Mesothelial cell of epicardium (in vitro differentiated cells): ENCODE measurements at places on chromosomes 7 and 10. TPM values are rescaled to one million over a fixed set of nuclear protein-coding genes. Genes with fewer than 3 reads are reported as not detected.

Gene RAMP3
- not detected in 3 replicates for total RNA-seq

Gene GNAT3
- total RNA-seq = not detected in 3 replicates

Gene TECTB
- total RNA-seq = not detected in 3 replicates

Gene OR9A2
- 0.29 to 0.42 TPM (median 0.33 TPM) in 3 replicates for total RNA-seq

Gene IGF2BP3
- 84.3 to 91.3 TPM (median 89.1 TPM) in 3 replicates for total RNA-seq

Gene MYH16
- 0.09 TPM in 1 of 3 replicates, not detected in the others for total RNA-seq

Gene GHRHR
- 1.6 TPM in 1 of 3 replicates, not detected in the others for total RNA-seq

Gene ST8SIA6
- 1.4 to 1.7 TPM (median 1.4 TPM) in 3 replicates for total RNA-seq

Gene LRRD1
- total RNA-seq = 0.42 to 0.51 TPM (median 0.50 TPM) in 3 replicates

Gene GPR141
- total RNA-seq = 0.49 to 1.0 TPM (median 0.59 TPM) in 3 replicates

Gene INMT
- 3.3 to 4.3 TPM (median 3.4 TPM) in 3 replicates for total RNA-seq

Gene C10orf90
- not detected in 3 replicates for total RNA-seq

Gene TMEM139
- total RNA-seq = 6.1 to 10.1 TPM (median 7.9 TPM) in 3 replicates

Gene FKBP6
- total RNA-seq = not detected in 3 replicates

Gene FAM13C
- 6.7 to 7.3 TPM (median 6.8 TPM) in 3 replicates for total RNA-seq

Gene GATA3
- 59.6 to 67.4 TPM (median 63.6 TPM) in 3 replicates for total RNA-seq

Gene OR13A1
- total RNA-seq = 0.13 to 0.35 TPM (median 0.16 TPM) in 3 replicates

Gene SFTPA1
- total RNA-seq = not detected in 3 replicates

Gene SEMA3A
- total RNA-seq = 43.4 to 50.4 TPM (median 44.4 TPM) in 3 replicates

Gene ADAM22
- 4.3 to 6.3 TPM (median 4.7 TPM) in 3 replicates for total RNA-seq

Gene TRPV6
- 4.2 to 5.7 TPM (median 5.6 TPM) in 3 replicates for total RNA-seq

Gene TRIL
- 11.9 to 14.2 TPM (median 13.4 TPM) in 3 replicates for total RNA-seq

Gene TCAF2
- 1.6 to 1.9 TPM (median 1.7 TPM) in 3 replicates for total RNA-seq

Gene FAM20C
- total RNA-seq = 16.7 to 18.3 TPM (median 17.8 TPM) in 3 replicates

Gene SGMS1
- total RNA-seq = 14.9 to 17.5 TPM (median 16.8 TPM) in 3 replicates

Gene ZNF716
- not detected in 3 replicates for total RNA-seq

Gene CCDC3
- 5.2 to 5.7 TPM (median 5.4 TPM) in 3 replicates for total RNA-seq

Gene LRRC18
- not detected in 3 replicates for total RNA-seq

Gene SRGN
- total RNA-seq = not detected in 3 replicates

Gene SIRT1
- total RNA-seq = 25.2 to 28.4 TPM (median 26.2 TPM) in 3 replicates

Gene PTCD1
- 6.7 to 12.3 TPM (median 10.5 TPM) in 3 replicates for total RNA-seq

Gene COBL
- 0.66 to 1.2 TPM (median 0.75 TPM) in 3 replicates for total RNA-seq

Gene GFRA1
- 38.7 to 42.4 TPM (median 40.8 TPM) in 3 replicates for total RNA-seq

Gene FGF8
- not detected in 3 replicates for total RNA-seq

Gene MUC12
- 0.73 to 1.4 TPM (median 1.1 TPM) in 3 replicates for total RNA-seq

Gene CRTAC1
- total RNA-seq = 0.25 to 0.63 TPM (median 0.49 TPM) in 3 replicates

Gene SPDYE16
- total RNA-seq = 0.18 to 0.44 TPM (median 0.34 TPM) in 3 replicates

Gene TAS2R3
- 4.0 to 5.6 TPM (median 5.0 TPM) in 3 replicates for total RNA-seq

Gene NEUROG3
- not detected in 3 replicates for total RNA-seq

Gene DIP2C
- total RNA-seq = 30.3 to 30.8 TPM (median 30.6 TPM) in 3 replicates

Gene ARHGAP22
- total RNA-seq = 2.9 to 5.1 TPM (median 4.1 TPM) in 3 replicates

Gene GBX1
- total RNA-seq = 0.20 TPM in 1 of 3 replicates, not detected in the others
